ENCODE measurements at places on chromosomes 6 and 20. TPM values are rescaled to one million over a fixed set of nuclear protein-coding genes. Genes with fewer than 3 reads are reported as not detected.

The HSPA1L gene
- total RNA-seq = 1.9 TPM

The POM121L2 gene
- total RNA-seq = not detected

The WFDC12 gene
- not detected for total RNA-seq

The DEFB110 gene
- total RNA-seq = not detected

The ERVFRD-1 gene
- not detected for total RNA-seq

The HCRTR2 gene
- not detected for total RNA-seq

The HLA-DQA2 gene
- total RNA-seq = not detected

DNA sequence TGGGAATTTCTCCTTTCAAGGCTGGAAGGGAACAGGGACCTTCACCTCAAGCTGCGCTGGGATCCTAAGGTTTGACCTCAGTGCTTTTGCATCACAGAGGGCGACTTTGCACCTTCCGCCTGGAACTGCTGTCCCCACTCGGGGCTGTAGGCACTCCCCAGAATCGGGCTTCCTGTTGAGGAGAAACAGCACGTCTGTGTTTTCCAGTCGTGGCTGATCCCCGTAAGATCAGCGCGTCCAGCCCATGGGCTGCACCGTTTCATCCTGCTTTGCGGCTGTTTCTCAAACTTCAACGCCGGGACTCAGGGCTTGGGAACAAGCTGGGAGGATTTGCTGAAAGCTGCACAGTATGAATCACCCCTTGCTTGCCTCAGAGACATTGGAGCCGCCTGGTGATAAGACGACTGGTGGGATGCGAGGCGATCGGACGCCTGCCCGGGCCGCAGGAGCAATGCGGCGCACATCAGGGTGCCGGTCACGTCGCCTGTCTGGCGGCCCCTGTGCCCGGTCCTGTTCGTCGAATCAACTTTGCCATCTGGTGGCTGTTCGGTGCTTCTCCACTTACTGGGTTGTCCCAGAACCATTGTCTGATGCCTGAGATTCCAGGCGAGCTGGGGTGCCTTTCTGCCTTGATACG, 53.6 kb upstream of the FRMD1 start:
- no peak for DNase-seq

DNA sequence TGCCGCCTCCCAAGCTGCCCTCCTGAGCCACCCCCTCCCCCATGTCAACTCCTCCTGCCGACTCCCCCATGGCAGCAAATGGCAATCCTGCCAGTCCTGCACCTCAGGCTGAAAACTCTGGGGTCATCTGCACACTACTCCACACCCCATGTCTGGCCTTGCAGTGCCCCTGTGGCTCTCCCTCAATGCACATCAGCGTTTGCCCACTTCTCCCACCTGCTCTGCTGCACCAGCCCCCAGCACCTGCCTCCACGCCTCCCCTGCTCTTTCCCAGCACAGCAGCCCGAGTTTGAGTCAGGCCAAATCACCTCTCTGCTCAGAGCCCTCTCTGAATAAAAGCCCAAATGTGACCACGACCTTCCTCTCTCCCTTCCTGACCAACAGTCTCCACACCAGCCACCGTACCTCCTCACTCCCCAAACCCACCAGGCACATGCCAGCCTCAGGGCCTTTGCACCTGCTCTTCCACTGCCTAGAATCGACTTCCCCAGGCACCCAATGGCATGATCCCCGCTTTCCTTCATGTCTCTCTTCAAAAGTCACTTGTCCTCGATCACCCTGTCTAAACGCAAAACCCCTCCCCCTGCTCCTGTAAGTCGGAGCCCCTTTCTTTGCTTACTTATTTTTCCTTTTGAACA, 4.3 kb downstream of the PXDC1 start:
- no peak for DNase-seq

DNA sequence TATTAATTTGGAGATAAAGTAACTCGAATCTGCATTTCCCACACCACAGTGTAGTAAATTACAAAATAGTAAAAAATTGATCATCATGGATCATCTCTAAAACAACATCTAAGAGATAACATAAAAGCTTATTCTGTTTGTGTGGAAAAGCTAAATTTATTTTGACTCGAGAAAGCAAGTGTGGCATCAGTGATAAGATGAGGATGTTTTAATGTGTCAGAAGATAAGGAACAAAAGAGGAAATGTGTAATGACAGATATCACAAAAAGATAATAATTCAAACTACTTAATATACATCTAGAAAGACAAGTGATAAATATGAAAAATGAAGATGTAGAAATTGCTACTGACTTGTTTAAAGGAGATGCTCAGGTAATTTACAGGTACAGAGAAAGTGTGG, 74.1 kb downstream of the DNAH8 start:
- DNase-seq = no peak

- no peak for DNase-seq
These were observed 23.5 kb upstream of the IBTK start for GRCh38 chr6:82270881-82271635.

DNA sequence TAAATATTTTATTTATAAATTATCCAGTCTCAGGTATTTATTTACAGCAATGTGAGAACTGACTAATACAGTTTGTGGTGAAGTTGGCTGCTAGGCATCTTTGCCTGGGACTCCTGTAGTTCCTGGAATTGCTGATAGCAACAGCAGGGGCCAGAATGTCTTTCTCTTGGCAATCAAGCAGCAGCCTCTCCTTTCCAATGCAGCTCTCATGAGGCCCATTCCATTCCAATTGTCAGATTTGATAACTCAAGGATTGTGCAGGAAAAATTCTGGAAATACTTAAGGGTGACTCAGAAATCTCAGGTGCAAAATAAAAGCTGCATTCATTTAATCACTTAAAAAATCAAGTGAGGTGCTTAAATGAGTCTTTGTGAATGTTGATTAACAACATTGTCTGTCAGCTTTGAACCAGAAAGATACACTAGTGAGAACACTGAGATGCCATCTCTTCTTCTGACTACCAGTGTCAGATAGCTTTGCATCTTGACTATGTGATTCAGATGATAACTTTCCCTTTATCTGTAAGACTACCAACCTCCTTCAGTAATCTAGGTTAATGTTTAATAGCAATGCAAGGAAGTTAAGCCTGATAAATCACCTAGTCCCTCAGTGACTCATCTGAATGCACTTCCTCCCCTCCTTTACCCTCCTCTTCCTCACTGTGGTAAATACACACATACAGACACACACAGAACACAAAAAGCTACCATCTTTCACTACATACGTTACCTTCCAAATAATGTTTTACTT, 32.1 kb upstream of the COL21A1 start:
- DNase-seq = no peak

- DNase-seq = no peak
These were observed 157.9 kb downstream of the INSM1 start for GRCh38 chr20:20525756-20526155.

- no peak for DNase-seq
These were observed 282.5 kb downstream of the ESR1 start for GRCh38 chr6:152089992-152090391.

GRCh38 chr6:140437619-140438345, 1063.3 kb upstream of the CITED2 start:
- no peak for DNase-seq

DNA sequence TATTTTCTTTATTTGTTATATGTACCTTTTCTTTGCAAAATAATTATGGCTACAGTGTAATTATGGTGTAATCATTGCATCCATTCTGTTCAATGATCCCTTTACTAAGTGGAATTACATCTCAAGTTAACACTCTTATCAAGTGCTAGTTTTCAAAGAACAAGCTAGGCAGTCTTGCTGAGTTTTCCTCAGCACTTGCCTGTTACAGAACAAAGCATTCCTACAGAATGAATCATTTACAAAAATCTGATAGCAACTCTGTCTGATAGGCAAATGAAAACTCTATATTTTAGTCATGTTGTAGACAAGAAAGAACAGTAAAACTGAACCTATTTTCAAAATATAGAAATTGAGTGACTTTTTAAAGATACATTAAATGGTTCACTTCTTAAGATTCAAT, 109.8 kb upstream of the POU3F2 start:
- DNase-seq = no peak
